ENCODE measurements at places on chromosomes 6 and 20.

- no peak for DNase-seq
Measured at GRCh38 chr20:47358039-47358671, 1.7 kb upstream of the ZMYND8 start.

- no peak for DNase-seq
Measured at GRCh38 chr6:92460133-92460532, 959.2 kb downstream of the EPHA7 start.

- no peak for DNase-seq
Measured at GRCh38 chr6:51711876-51712275, 375.5 kb downstream of the PKHD1 start.

GRCh38 chr6:133426038-133426437, 184.9 kb downstream of the EYA4 start:
- no peak for DNase-seq

GRCh38 chr6:74213995-74214394, 518.0 kb downstream of the CD109 start:
- no peak for DNase-seq
